ENCODE measurements at places on chromosomes 16 and 17. TPM values are rescaled to one million over a fixed set of nuclear protein-coding genes. Genes with fewer than 3 reads are reported as not detected.

Gene KRT33B
- total RNA-seq: not detected

Gene MSLN
- total RNA-seq: not detected

- DNase-seq: no peak
Observed at GRCh38 chr17:73493956-73494926, 150.0 kb downstream of the SDK2 start.

Gene LITAFD
- not detected for total RNA-seq

DNA sequence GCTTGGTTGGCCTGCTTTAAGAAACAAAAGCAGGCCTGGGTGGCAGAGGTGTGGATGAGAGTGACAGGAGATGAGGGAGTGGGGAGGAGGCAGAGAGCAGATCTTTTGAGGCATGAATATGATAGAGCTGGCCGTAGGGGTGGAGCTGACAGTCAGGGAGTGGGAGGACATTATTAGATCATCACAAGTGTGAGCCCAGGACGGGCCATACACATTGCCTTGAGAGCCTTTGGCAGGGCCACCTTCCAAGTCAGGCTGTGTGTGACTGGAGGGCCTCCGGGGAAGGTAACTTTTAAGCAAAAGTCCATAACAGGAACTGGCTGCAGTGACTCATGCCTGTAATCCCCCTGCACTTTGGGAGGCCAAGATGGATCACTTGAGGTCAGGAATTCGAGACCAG lies 26.3 kb downstream of the GINS3 start:
- no peak for DNase-seq

GRCh38 chr17:50949989-50950877 lies 84.1 kb upstream of the TOB1 start:
- DNase-seq: peak; percentile 86

GRCh38 chr17:70110443-70110880 lies 35.4 kb downstream of the KCNJ16 start:
- no peak for DNase-seq

Gene CIITA
- 0.06 TPM for total RNA-seq

DNA sequence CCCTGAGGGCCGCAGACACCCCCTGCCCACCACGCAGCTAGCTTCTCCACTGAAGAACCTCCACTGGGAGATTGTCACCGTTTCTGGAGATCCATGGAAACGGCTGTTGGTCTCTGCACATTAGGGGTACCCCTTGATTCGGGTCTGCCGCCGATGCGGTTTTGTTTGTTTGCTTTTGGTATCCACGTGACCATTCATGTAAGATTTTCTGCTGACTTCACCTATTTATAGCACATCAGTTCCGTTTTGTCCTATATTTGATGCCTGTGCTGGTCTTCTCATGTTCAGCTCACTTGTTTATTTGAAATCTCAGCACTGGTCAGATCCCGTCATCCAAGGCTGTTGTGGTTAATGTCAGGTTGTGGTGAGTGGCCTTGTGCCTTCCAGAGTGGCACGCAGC lies 21.1 kb downstream of the CRAMP1 start:
- no peak for DNase-seq

GRCh38 chr17:47987240-47987835 lies 16.4 kb downstream of the CDK5RAP3 start:
- DNase-seq: no peak

GRCh38 chr17:29383686-29384085 lies 6.5 kb upstream of the TAOK1 start:
- DNase-seq: no peak

DNA sequence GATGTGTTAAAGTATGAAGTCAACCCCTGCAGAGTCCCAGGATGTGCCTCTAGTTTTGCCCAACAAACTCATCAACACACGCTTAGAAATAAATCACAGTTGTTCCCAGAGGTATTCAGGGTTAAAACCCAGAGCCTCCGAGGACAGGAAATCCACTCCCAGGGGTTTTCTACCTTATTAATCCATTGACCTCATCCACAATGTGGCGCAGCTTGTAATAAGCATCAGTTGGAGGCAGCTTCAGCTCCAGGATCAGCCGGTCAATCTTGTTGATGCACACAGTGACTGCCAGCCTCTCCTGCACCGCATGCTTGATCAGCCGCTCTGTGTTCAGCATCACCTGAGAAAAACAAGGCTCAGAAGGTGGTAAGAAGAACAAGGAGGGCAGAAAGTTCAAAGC lies 23.5 kb downstream of the EFTUD2 start:
- DNase-seq: no peak

- DNase-seq: no peak
Observed at GRCh38 chr17:32553168-32553567, 66.4 kb downstream of the CDK5R1 start.

DNA sequence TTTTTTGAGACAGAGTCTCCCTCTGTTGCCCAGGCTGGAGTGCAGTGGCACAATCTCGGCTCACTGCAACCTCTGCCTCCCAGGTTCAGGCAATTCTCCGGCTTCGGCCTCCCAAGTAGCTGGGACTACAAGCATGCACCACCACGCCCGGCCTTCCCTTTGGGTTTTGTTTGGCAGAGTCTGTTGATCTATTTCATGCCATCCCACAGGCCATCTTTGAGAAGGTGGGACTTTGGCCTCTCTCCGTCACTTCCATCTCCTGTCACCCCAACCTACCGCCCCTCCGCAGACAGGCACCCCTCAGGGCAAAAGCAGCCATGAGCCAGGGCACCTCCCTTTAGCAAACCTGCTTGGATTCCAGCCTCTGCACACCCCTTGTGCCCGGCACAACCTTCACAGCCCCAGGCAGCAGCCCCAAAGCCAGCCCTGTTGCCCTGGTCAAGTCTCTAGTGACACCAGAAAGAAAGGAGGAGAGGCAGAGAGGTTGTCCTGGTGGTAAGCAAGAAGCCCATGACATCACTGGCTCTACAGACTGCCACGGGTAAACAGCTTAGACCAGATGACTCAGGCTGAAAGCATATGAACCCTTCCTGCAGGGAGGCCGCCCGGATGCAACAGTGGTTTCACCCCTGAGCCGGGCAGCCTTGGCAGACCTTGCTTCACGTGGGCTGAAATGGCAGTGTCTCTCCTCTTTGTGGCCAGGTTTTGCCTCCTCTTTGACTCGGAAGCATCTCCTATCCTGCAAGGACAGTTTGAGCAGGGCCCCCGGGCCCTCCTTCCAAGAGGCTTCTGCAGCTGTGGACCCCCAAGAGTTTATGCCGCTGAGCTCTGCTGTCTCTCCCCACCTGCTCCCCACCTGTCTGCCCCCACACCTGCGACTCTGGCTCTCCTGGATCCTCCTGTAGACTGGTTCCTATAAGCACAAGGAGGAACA lies 8.1 kb upstream of the TIMP2 start:
- DNase-seq: no peak

DNA sequence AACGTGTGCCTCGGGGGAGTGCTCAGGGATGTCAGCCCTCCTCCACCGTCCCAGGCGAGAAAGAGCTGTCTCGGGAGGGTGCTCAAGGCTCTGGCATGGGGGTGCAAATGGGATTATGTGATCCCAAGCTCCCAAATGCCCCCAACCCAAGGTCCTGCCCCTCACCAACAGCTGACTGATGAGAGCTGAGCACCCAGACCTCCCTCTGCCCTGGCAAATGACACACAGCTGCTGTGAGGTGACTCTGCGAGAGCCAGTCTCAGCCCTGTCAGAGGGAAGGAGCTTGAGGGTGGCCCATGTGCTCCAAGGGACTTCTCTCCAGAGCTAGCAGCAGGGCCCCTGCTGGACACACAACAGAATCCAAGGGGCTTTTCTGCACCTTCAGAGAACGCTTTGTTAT lies 7.7 kb downstream of the CDH5 start:
- no peak for DNase-seq

- no peak for DNase-seq
Observed at GRCh38 chr16:88531931-88532433, 38.2 kb upstream of the ZC3H18 start.
